ENCODE measurements at places on chromosomes 16 and 17. TPM values are rescaled to one million over a fixed set of nuclear protein-coding genes. Genes with fewer than 3 reads are reported as not detected.

Gene KCNG4
- not detected for total RNA-seq

Gene CDC6
- 4.0 TPM for total RNA-seq

Gene GPRC5C
- total RNA-seq, result 3.8 TPM

- DNase-seq, result peak; percentile 24
These were observed 1.5 kb downstream of the HAPSTR1 start for GRCh38 chr16:9092978-9093344.

GRCh38 chr16:50185005-50185505 is 31.9 kb downstream of the TENT4B start:
- no peak for DNase-seq

DNA sequence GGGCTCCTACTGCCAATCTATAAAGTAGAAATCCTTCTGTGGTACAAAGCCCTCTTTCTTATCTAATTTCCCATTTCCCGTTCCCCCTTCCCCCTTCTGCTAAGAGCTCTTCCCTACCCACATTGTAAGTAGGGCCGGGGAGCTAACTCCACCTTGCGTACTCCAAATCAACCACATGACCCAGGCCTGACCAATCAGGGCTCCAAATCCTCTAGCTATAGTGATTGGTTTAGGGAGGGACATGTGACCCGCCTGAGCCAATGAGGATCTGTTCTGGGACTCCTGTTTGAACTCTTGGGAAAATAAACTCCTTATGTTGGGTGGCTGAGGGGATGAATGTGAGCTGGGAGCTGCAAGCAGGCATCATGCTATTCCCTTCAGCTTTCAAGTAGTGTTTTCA is 40.9 kb upstream of the MEOX1 start:
- DNase-seq, result peak; percentile 46

GRCh38 chr16:53822936-53823529 is 119.1 kb downstream of the FTO start:
- no peak for DNase-seq

- DNase-seq, result no peak
These were observed 26.0 kb upstream of the ITGB4 start for GRCh38 chr17:75695141-75695829.

- peak; percentile 32 for DNase-seq
These were observed 743 bp upstream of the ARMC7 start for GRCh38 chr17:75109046-75109406.

DNA sequence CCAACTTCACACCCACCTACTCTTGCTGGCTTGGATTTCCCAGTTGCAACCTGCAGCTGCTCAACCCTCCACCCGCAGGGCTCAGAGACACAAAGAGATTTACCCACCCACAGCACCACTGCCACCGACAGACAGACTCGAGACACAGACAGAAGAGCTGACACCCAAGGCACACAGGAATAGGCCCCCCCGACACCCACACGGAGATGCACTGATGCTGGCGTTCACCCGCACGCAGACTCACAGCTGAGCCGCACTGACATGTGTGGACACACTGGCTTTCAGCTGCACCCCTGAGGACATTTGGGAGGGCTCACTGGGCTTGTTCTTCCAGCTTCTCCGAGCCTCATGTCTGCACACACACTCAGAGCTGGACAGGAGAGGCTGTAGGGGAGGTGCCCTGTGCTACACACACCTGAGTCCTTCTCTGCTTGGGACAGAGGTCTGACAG is 8.2 kb downstream of the STX1B start:
- no peak for DNase-seq

DNA sequence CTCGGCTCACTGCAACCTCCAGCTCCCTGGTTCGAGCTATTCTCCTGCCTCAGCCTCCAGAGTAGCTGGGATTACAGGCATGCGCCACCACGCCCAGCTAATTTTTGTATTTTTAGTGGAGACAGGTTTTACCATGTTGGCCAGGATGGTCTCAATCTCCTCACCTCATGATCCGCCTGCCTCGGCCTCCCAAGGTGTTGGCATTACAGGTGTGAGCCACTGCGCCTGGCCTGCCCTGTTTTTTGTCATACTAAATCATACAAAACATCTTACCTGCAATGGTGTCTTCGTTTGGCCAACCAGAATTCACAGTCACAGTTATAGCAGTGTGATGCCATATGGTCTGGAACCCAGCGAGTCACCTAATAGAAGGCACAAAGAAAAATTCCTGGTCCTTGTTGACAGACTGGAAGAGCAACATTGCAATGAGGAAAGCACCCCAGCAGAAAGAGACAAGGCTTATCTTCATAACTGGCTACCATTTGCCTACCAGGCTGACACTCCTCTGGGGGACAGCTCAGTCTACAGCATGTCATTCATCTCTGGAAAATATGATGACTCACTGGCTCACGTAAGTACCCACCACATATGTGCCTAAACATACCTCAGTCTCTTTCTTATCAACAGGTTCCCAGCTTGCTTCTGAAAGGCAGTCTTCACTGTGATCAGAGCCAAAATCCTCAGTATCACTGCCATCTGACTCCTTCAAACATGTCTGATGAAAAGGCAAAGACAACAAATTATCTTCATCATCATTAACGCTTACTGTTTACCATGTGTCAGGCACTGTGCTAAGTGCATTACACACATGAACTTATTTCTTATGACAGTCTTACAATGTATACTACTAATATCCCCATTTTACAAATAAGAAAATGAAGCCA is 4.3 kb upstream of the HSF5 start:
- DNase-seq, result no peak

GRCh38 chr16:875182-876040 is 74.9 kb upstream of the GNG13 start:
- DNase-seq, result no peak

DNA sequence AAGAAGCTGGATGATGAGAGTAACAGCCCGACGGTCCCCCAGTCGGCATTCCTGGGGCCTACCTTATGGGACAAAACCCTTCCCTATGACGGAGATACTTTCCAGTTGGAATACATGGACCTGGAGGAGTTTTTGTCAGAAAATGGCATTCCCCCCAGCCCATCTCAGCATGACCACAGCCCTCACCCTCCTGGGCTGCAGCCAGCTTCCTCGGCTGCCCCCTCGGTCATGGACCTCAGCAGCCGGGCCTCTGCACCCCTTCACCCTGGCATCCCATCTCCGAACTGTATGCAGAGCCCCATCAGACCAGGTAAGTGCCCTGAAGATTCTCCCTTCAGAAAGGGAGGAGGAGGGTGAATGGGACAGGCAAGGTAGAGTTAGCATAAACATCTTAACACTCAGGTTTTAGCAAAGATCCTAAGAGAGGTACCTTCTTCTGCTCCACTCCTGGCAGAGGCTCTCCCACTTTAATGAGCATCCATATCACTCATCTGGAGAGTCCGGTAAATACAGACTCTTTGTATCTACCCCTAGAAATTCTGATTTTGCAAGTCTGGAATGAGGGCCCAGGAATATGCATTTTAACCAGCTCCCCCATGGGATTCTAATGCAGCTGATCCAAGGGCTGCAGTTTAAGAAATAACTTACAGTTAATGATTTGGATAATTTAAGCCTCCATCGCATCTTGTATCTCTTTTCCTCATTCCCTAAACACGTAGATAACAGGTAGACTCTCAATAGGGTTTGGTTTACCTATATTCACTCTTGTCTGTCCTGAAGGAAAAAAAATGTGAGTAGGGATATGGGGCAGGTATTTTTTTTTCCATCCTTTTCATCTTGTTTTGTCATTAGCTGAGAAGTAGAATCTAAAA is 3.3 kb downstream of the HLF start:
- DNase-seq, result no peak

Data from hematopoietic multipotent progenitor cell (in vitro differentiated cells).